Esophagus squamous epithelium (tissue), 5 donors: ENCODE measurements at places on chromosomes 5 and 9.

- DNase-seq: no peak
Measured at GRCh38 chr5:31476738-31477141, 55.2 kb downstream of the DROSHA start.

- DNase-seq: no peak
Measured at GRCh38 chr5:92809855-92810465, 771.1 kb downstream of the NR2F1-AS1 start.

DNA sequence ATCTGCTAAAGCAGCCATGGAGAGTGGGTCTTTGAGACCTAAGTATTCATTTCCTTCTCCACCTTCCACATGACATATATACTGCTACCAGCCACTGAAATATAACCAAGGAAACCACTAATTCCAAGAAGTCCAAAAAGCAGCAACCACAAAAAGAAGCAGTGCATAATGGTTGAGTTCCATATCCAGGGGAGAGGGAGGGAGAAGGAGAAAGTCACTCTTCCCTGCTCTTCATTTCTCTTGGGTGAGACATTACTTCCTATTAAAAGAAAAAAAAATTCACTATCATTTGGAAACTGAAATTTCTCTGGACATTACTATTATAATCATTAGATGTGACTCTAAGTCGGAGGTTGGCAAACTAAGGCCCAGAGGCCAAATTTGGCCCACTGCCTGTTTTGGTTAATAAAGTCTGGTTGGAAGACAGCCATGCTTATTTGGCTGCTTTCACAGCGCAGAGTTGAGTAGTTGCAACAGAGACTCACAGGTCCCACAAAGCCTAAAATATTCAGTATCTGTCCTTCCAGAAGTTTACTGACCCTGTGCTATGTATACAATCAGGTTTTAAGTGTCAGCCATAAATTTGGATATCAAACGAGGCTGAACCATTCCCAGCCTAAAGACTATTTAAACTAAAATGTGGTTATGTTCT, 168.6 kb downstream of the MPDZ start:
- no peak for DNase-seq

GRCh38 chr5:119370486-119370885, 14.7 kb downstream of the TNFAIP8 start:
- no peak for DNase-seq

DNA sequence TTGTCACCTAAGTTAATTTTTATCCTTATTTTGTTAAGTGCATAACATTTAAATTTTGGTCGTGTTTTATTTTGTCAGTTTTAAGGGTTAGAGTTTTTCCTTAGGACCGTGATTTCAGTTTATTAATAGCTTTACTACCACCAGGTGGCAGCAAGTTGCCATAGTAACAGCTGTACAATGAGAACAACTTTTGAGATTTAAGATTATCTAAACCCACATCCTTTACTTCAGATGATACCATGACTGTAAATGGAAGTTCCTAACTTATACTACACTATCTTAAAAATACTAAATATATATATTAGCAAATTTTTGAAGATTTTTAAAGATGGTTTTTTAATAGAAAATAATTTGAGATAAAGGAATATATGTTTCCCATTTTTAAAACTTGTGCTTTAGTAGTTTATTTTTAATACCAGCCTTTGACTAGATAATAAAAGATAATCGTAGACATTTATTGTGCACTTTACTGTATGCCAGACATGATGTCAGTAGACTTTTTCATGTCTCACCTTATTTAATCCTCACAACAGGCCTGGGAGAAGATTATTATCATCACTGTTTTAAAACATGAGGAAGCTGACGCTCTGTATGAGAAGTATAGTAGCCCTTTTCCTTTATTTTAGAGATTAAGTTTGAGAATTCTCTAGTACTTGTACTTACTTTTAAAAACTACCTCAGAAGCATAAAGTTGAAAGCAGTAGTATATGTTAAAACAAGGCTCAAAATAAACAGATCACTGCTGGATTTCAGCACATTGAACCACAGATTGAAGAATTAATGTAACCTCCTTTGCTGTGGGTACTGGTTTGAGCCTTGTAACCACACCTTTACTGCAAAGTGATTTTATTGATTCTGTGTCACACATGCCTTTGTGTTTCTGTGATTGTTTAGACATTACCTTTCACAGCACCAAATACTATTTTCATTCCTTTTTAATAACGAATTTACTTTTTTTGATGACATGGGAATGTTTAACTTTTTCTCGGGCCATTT, 27.5 kb downstream of the SREK1 start:
- DNase-seq: no peak
